ENCODE measurements at places on chromosomes 5 and 9.
A peak's percentile ranks its signal among the peaks of the same experiment; 100 is the strongest.

GRCh38 chr5:50300878-50301277 is 140.2 kb downstream of the EMB start:
- DNase-seq, result no peak

DNA sequence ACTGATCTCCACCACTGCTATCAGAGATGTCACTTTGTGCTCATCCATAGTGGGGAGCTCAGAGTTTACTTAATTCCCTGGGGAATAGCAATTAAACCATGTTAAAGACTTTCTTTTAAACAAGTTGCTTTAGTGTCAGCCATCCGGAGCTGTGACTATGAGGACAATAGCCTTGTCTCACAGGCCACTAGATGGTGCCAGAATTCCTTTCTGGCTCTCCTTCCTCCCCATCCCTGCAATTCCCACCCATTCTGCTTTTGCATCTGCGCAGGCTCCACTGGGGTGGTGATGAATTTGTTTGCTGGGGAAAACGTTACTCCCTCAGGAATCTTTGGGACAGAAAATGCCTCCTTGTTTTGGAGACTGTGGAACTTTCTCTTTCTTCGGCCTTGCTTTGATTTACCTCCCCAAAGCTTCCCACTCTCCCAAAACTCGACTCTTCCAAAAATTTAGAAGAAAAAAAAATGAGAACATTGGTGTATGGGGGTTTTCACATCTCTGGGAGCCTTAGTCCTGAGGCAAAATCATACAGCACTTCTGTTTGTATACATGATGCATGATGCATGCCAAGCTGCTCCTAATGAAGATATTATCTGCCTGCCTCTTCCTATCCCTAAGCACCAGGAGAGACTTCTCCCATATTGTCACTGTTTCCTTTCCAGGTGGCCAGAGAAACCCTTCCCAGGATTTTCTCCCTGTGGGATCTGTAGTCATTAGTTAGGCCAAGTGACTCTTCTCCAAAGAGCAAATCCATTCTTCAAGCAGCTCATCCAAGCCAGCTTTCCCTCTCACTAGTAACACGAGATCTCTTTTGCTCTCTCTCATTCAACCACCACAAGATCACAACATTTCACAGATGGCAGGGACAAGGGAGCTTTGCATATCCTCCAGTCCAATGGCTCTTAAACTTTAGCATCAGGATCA is 466.1 kb downstream of the TLR4 start:
- DNase-seq, result no peak

- DNase-seq, result peak; percentile 41
Measured at GRCh38 chr5:54229041-54229780, 81.2 kb downstream of the ARL15 start.

GRCh38 chr9:38039090-38039906 is 29.7 kb downstream of the SHB start:
- no peak for DNase-seq

- DNase-seq, result no peak
Measured at GRCh38 chr5:23028445-23029021, 175.4 kb upstream of the CDH12 start.

- no peak for DNase-seq
Measured at GRCh38 chr5:78779262-78779661, 130.7 kb upstream of the LHFPL2 start.

All from activated T-helper 1 cell treated with Interleukin-2 at 50 U/mL for 16 hours (primary cell).